GM12865 (cell line): ENCODE measurements at places on chromosomes 11 and 22.

DNA sequence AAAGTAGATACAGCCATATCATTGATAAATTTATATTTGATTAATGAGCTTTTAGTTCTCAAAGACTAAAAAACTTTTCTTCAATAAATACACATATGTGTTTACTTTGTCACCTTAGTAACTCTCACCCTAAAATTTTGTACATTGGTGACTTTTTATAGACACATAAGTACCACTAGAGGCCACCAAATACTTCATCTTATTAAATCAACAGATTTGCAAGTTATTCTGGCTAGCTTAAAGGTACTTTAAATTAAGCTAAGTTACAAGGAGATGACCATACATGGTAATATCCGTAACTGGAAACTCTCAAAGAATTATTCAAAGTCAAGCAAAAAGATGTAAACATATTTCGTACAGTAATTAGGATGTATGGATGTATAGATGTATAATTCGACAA, 112.2 kb downstream of the SBF2 start:
- peak; percentile 16 for DNase-seq

DNA sequence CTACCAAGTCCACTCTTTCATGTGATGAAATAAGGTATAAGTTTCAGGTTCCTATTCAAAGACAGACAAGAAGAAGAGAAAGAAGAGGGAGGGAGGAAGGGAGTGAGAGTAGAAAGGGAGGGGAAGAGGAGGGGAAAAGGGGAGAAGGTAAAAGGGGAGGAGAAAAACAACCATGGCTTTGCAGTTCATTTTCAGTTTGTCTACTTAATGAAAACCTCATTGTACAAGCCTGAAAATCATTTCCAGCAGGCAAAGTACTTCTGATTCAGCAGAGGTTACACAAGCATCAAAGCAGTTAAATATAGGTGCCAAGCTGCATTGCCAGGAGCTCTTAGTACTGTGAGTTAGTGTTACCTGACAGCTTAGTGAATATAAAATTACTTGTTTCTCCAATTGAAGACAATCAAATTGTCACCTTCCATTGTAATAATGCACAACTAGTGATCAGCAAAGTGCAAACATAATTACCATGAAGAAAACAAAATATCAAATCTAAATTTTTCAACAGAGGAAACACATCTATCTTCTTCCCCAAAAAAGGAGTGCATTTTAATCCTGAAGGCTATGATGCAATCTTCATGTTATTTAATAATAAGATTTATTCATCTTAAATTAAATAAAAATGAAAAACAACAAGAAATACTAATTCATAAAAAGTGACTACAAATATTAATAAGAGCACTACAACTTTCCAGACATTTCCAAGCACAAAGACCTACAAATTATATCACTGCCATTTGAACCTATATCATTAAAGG, 8.2 kb downstream of the SOX6 start:
- no peak for DNase-seq

DNA sequence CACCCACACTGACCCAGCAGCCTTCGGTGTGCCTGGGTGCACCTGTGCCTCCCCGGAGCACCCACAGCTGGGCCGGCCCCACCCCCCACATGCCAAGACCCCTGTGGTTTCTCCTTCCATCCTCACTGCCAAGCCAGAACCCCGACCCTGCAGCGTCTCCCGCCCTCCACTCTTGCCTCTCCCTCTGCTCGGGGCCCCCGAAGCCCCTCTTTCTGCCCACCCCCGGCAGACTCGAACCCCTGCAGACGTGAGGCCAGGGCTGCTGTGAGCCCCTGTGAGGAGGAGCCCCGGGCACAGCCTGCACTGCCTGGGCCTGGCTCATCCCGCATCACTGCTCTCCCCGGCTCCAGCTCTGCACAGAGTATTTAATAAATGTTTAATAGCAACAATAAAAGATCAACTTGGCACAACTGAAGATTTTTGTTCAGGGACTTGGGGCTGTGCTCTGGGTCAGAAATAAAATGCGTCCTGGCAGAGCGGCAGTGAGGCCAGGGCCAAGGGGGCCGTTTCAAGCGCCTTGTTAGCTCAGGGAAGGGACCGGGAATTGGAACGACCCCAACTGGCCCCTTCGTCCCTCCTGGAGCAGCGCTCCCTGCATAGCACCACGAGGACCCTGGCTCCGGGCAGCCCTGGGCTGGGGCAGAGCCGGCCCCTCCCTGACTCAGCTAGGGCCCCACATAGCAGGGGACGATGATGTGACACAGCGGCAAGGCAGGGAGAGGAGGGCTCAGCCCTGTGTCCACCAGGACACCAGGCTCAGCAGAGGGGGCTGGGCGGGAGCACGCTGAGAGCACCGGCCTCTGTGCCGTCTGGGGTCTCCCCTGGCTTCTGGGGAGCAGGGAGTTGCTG, 520.8 kb downstream of the BRD1 start:
- no peak for DNase-seq

DNA sequence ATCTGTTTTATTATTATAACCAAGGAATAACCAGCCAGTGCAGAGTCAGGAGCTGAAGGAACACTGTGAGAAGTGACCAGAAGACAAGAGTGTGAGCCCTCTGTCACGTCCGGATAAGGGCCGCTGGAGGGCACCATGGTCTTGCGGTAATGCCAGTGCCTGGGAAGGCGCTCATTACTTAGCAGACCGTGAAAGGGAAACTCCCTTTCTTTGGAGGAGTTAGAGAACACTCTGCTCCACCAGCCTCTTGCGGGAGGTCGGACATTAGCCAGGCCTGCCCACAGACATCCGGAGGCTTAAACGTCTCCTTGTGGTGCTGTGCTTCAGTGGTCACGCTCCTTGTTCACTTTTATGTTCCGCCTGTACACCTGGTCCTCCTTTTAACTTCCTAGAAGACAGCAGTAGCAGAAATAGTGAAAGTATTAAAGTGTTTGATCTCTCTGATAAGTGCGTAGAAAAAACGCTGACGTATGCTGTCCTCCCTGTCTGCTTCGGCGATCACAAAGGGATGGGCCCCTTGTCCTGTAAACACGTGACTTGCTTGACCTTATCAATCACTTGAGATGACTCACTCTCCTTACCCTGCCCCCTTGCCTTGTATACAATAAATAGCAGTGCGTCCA, 120.6 kb upstream of the LMO1 start:
- DNase-seq, result peak; percentile 13

- no peak for DNase-seq
Measured at GRCh38 chr22:25153961-25154666, 45.5 kb upstream of the CRYBB3 start.

DNA sequence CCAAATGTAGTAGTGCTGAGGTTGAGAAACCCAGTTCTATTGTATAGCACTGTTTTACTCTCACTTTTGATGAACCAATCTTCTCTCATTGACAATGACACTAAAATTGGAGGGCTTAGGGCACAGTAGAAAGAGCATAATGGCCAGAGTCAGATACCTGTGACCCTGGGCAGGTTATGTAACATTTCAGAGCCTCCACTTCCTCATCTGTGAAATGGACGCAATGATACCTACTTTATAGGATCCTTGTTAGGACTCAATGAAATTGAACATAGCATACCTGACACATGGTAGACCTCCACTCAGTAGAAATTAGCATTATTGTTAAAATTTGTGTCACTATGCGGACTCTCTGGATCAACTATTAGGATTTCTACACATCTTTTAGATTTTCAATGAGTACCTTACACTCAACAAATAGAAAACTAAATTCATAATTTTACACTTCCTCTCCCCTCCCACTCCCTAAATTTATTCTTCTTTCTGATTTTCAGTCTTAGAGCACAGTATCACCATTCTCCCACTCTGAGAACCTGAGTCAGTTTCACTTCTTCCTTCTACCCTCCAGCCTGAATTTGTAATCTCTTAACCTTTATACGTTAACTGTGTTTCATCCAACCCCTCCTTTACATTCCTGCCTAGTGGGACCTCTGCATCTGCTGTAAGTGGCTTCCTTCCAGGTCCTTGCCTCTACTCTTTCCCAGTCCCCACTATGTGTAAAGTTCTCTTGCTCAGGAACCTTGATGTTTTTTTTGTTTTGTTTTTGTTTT, 78.3 kb downstream of the MICAL2 start:
- DNase-seq, result peak; percentile 41

DNA sequence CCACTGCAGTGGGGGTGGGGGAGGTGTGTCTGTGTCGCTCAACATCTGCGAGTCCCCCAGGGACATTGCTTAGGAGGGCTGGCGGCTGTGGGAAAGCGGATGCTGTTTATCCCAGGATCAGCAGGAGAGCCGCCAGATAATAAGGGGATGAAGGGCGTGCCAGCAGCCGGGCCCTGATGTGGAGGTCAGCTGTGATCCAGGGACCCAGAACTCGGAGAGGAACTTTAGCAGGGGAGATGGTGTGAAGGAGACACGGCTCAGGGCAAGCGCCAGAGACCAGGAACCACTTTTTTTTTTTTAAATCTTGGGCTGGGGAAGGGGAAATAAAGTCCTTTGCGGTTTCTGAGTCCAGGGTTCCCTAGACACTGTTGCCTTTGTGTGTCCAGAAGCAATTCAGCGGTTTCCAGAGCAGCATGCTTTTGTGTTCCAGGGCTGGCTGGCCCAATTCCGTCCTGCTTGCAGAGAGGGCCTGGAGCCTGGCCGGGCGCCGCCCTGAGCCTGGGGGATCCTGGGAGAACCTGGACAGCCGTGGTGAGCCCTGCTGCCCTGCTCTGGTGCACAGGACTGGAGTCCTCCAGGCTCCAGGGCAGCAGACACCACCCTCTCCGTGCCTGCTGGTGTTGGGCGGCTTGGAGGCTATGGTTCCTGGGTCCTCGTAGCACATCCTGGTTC, at the start of gene GRAMD4:
Gene GRAMD4 (plus strand): TSS at position 557 of the 672 bp plus-strand sequence. CDS start 6,414 bp downstream, outside the sequence.
- DNase-seq, result no peak

DNA sequence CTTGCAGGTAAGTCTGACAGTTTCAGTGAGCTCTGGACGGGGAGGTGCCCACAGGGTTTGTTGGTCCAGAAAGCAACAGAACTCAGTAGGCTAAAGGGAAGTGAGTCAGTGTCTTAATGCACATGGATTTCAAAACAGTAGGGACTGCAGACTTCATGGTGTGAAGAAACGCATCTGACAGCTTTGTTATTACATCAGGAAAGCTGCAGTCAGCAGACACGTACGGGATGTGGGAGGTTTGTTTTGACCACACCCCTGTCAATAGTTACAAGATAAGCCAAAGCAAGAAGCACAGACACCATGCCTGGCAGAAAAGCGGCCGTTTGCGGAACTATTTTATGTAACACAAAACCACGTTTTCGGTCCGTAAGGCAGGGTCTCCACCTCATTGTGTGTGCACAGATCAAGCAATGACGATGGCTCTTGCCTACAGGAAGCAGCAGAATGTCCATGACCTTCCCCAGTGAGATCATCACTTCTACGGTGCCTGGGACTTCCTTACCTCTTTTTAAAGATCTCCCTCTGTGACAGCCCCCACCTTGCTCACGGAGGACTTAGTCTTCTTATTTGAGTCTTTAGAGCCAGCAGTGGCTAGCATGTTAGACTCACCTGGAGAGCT, 58.2 kb upstream of the FTH1 start:
- peak; percentile 66 for DNase-seq

DNA sequence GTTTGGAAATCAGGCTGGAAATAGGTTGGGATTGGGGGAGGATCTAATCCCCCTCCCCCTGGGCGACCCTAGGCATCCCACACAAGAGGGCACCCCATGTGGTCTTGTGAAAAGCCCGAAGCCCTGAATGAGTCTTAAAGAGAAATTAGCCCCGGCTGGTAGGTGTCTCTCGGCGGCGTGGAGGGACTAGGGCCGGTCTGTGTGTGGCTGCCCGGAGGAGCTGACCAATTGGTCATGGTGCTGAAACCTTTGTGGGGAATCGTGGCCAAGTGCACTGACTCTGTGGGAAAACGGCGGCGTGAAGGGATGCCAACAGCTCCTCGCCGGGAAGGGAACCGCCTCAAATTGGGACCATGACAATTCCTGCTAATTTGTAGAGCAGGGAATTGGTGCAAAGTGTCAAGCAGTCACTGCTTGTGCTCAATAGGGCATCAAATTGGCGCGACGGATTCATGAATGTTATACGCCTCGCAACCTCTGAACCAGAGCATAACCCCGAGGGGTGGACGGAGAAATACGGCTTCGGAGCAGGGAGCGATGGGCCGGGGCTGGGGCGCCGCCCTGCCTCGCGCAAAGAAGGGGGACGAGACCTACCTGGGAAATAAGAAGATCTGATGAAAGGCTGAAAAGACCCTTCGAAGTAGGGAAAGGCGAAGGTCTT, 1.5 kb downstream of the DBX1 start:
- DNase-seq, result peak; percentile 12

GRCh38 chr11:117502779-117503100, 175.1 kb downstream of the CEP164 start:
- DNase-seq, result no peak

GRCh38 chr11:19976281-19976941, 183.9 kb downstream of the DBX1 start:
- no peak for DNase-seq

DNA sequence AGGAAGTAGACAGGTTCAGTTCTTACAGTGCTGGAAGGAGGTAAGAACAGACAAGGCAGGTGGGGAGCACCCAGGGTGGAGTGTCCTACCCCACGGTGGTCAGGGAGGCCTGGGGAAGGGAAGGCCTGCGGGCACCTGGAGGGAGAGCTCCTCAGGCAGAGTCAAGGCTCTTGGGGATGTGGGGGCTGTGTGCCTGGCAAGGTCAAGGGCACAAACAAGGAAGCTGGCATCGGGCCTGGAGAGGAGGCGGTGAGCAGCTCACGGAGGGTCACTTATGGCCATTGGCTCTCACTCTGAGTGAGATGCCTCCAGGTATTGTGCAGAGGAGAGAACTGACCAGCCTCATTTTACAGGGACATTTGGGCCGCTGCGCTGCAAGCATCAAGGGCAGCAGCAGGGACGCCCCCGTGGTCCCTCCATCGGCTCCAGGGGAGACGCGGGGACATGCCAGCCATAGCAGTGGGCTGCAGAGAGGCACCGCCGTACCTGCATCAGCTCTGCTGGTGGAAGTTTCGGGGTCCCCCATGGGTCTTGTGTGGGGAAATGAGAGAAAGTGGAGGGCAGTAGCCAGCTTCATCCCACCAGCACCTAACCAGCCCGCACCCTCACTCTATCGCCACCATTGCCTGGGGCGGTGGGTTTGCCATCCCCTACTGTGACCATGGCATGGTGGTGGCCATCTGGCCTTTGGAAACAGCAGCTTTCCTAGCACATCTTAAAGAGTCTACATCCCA, 37.5 kb upstream of the RTL6 start:
- DNase-seq, result no peak

GRCh38 chr11:33375236-33375635, 118.1 kb downstream of the HIPK3 start:
- DNase-seq, result no peak

DNA sequence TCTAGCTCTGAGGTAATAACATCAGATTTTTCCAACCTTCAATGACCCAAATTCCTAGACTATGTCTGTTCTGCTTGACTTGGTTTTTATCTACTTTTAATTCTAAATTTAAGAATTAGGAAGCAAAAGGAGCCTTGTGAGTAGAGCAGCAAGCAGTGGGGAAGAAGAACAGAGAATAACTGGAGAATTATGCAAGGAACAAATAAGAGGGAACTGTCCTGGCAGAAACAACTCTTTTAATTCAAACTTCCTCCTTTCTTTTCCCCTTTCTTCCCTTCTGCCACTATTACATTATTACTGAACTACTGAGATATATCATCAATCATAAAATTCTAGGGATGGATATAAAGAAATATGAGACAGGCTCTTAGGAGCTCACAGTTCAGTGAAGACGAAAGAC, 276.1 kb downstream of the SBF2 start:
- no peak for DNase-seq
